ENCODE measurements at places on chromosomes 1 and 21.
A peak's percentile ranks its signal among the peaks of the same experiment; 100 is the strongest.

GRCh38 chr1:221227872-221228337 is 348.7 kb downstream of the HLX start:
- DNase-seq: no peak

DNA sequence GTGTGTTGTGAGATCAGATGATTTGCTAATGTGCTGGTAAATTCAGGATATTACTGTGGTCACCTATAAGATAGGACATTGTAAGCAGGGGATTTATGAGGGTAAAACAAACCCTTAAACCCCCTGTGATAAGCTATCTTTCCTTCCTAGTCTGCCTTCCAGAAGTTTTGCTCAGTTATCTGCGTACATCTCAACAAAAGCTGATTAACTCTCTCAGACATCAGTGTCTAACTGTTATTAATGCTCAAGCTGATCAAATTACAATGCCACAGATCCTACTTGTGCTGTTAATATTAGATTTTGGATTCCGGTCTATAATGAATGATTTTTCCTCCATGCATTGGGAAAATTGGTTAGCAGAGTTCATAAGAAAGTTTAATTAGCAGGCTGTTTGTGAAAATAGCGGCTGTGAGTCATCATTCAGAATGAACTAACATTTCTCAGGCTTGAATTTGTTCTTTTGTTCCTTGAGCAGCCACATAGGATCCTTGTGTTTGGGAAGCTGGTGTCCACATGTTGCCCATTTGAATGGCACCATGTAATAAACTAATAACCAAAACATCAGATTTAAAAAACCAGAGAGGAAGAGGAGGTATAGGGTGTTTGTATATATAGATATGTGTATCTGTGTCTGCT is 48.7 kb downstream of the ELAVL4 start:
- no peak for DNase-seq

GRCh38 chr1:231208980-231209379 is 32.0 kb upstream of the GNPAT start:
- no peak for DNase-seq

DNA sequence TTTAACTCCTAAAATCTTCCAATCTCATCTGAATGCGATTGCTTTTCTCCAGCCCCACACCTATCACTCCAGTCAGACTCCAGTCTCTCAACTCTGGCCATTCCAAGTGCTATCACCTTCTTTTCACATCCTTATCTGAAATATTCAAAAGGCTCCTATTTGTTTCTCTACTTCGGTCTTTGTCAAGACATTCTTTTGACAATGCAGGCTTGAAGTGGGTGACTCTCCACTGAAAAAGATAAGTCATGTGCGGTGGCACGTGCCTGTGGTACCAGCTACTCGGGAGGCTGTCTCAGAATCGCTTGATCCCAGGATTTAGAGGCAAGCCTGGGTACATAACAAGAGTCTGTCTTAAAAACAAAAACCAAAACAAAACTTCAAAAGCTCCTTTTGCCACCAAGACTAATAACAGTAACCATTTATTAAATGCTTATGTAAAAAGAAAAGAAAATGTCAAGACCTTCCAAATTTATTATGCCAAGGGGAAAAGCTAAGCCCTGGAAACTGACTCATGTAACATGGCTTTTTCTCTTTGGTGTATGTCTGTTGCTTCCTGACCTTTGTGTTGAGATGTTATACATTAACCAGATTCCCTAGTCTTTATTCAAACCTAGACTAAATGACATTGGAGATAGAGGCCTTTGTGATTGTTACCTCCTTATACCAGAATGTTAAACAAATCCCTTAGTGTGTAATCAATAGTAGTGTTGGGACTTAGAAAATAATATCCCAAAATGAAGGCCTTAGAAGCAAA is 3.6 kb downstream of the ALG14 start:
- no peak for DNase-seq

DNA sequence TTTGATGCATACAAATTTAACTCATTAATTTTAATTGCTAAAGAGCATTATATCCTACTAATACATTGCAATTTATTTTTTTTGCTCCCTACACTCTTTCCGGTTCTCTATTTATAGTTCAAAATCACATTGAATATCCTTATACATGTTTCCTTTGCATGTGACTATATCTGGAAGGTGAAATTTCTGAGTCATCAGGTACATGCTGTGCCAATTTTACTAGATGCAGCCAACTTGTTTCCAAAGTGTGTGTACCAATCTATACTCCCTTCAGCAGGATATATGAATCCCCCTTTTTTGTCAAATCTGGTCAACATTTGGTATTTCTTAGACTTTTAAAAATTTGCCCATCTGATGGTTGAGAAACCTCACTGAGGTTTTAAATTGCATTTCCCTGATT is 602.9 kb upstream of the CAMK1G start:
- DNase-seq: peak; percentile 4

GRCh38 chr1:104212239-104212638 is 462.5 kb downstream of the AMY1C start:
- no peak for DNase-seq

- DNase-seq: peak; percentile 69
Observed at GRCh38 chr21:17793246-17794123, 25.7 kb downstream of the C21orf91 start.

DNA sequence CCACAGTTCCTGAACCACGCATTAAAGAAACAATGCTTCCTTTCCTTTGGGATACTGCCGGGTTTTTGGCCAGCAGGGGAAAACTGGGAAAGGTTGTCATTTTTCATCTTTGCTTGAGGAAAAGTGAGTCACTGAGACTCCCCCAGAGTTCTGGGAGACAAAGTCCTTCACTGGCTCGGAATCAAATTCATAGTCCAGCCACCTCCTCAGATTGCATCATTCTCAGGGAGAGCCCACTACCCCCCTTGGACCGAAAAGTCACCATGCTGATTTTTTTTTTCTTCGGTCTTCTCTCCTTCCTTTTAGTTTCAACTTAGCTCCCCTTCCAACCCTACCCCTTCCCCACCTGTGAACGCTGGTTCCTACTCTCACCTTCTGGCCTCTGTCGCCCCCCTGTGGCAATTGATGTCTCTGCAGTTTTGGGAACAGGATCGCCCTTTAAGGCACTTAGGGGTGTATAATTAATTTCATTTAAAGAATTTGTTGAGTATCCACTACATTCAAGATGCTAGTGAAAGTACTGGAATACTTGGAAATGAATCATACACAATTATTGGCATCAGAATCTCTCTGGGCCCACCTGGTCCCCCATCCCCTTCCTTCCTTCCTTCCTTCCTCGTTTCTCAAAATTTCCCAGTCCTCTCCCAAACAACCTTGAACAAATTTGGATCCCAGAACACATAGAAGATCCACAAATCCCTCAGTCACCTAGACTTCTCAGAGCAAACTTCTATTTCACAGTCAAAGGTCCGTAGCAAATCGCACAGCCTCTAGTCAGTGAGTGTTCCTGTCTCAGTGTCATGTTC is 6.9 kb downstream of the ACKR1 start:
- peak; percentile 8 for DNase-seq

GRCh38 chr1:59500950-59501742 is 204.3 kb downstream of the FGGY start:
- DNase-seq: peak; percentile 29

All from iris pigment epithelial cell (primary cell).